ENCODE measurements at places on chromosomes 3 and 15.
A peak's percentile ranks its signal among the peaks of the same experiment; 100 is the strongest.

DNA sequence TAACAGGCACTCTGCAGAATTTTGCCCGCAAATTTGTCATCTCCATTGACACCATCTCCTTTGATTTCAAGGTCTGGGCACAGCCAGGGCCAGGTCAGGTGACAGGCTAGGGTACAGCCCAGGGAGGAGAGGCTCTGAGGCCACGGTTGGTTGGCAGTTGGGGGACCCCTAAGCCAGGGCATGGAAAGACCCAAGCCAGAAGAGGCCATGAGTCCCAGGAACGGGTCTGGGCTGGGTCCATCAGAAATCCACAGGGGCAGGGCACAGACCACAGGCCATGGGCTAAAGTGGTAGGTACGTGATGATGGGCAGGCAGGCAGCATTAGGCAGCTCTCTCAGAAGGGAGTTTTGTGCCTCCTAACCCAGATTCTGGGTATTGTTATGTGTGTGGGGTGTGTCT, 45.8 kb downstream of the SEMA3G start:
- DNase-seq = no peak

- no peak for DNase-seq
Observed at GRCh38 chr15:100779331-100780207, 100.1 kb upstream of the ALDH1A3 start.

DNA sequence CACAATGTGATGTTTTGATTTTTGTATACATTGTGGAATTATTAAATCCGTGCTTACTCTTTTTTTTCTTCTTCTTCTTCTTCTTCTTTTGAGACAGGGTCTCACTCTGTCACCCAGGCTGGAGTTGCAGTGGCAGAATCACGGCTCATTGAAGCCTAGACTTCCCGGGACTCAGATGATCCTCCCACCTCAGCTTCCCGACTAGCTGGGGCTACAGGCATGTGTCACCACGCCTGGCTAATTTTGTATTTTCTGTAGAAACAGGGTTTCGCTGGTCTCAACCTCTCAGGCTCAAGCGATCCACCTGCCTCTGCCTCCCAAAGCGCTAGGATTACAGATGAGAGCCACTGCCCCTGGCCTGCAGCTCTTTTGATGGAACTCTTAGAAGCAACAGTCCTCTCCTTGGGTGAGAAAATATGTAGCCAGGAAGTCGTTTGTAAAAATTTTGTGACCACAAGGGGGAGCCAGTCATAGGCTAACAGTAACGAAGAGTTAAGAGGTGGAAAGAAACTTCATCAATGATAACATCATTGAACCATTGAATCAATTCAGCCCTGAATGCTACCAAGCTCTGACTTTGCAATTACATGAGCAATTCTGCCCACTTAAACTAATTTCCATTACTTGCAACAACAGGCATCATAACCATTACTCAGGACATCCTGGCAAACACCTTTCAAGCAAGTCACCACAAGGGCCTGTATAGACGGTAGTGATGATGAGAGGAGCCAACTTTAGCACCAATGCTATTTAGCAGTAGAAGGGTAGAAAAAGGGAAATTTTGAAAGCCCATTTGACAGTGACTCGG, 16.7 kb upstream of the CMTM7 start:
- DNase-seq = peak; percentile 83

- no peak for DNase-seq
Observed at GRCh38 chr3:127542441-127542952, 48.0 kb downstream of the TPRA1 start.

GRCh38 chr3:115165266-115165665, 18.2 kb upstream of the ZBTB20 start:
- DNase-seq = no peak

DNA sequence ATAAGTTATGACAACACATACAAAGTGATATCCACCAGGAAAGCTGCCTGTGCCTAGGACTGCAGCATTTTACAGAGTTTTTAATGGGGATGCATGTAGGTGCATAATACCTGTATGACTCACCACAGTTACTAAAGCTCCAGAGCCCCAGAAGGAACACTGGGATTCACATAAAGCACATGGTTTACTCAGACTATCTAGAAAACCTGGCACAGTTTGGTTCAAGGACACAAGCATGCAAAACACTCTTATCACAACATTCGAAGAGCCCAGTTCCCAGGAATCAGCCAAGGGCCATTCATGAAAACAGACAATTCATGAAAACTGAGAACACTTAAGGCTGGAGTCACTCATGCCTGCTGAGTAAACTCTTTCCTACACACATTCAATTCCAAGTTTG, 261.0 kb downstream of the PYDC2 start:
- no peak for DNase-seq

DNA sequence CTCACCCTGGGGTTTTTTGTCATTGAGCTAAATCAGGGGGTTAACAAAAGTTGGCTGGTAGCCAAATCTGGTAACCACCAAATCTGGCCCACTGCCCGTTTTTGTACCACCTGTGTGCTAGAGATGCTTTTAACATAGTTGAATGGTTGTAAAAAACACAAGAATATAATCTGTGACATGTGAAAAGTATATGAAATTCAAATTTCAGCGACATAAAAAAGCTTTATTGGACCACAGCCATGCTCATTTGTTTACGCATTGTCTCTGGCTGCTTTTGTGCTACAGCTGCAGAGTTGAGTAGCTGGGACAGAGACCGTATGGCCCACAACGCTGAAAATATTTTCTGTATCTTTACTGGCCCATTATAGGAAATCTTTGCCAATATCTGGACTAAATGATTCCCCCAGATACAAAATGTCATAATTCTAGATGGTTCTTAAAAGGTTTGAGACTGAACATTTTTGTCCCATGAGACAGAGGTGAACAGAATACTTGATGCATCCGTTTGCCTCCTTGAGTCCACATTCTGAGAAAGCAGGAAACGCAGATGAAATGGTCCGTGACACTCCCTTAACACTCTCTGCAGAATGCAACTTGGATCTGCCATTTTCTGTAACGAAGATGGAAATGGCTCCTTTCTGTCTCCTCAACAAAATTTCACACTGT, 120.9 kb upstream of the PDZRN3 start:
- no peak for DNase-seq

GRCh38 chr3:190585805-190586630, 72.1 kb downstream of the IL1RAP start:
- peak; percentile 55 for DNase-seq

GRCh38 chr3:125406070-125406469, 30.9 kb upstream of the ZNF148 start:
- no peak for DNase-seq

GRCh38 chr3:31262201-31262600, 270.5 kb upstream of the STT3B start:
- DNase-seq = no peak

DNA sequence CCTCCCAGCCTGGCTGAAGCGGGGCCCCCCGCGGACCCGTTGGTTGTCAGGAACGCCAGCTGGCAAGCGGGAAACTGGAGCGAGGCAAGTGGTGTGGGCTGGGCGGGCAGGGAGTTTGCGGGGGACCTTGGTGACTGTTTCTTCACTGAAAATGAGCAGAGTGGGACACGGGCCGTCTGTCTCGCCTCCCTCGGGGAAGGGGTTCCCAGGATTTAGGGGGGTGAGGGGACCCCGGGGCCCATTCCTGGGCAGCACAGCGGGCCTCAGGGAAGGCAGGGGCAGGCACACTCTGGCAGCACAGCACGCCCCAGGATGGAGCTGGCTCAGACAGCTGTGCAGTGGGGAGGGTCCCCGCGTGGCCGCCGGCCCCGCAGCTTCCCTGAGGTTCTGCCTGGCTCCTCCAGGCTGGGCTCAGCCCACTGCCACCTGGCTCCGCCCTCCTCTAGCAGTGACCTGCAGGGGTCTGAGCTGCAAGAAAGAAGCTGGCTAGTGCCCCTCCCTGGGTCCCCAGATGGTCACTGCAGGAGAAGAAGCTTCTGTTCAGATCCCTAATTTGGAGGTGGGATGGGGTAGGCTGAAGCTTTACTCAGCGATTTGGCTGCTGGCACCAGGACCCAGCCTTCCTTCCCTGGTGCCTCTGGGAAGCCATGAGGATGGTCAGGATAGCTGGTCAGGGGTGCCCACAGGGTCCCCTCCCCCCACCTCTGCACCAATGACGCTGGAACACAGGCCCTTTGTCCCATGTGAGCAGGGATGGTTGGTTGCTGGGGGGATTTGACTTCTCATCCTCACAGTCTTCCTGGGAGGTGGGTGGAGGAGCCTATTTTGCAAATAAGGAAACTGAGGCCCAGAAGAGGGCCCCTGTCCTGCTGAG, 90.4 kb downstream of the TBC1D2B start:
- no peak for DNase-seq

DNA sequence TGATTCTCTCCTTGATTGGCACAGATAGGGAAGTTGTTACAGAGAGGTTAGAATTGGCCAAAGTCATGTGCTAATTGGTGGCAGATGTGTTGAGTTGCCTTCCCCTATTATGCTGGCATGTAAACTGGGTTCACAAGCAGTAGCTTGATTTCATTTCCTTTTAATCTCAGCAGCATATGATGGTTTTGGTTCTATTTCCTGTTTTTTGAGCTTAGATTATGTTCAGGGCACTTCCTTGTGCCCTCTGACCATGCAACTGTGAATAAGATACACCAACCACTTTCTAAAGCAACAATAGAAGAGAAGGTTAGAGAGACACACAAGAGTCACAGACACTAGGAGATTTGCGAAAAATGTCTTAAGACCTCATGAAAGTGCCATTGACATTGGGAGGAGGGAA, 16.5 kb downstream of the HPS3 start:
- no peak for DNase-seq

GRCh38 chr15:49927189-49927861, 191.7 kb downstream of the ATP8B4 start:
- no peak for DNase-seq

DNA sequence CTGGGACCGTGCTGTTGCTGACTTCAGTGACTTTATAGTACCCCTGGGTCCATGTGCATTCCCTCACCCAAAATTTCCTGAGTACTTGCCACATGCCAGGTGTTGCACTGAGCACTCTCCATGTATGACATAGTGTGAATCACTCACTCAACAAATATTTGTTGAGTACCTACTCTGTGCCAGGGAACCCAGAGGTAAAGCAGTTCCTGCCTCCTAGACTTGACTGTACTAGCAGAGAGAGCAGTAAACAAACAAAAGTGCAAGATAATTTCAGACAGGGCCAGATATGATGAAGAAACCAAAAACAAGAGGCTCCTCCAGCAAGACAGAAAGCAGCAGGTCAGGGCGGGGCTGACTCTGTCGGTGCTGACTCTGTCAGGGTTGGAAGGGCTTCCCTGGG, 12.2 kb downstream of the TGM4 start:
- DNase-seq = no peak

DNA sequence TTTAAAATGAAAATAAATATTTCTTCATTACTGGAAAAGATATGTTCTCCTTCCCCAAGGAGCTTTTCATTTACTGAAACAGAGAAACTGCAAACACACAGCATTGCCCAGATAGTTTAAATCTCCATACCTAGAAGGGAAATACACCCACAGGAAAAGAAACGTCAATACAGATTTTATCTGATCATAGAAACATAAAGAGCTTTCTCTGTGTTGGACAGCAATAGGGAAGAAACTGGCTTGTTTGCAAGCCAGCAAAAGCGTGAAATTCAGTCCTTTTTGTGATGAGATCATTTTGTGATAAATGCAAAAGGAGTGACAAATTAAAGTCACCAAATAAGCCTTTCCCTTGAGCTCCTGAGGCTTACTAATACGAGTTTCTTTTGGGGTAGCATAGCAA, 398.0 kb downstream of the TIGIT start:
- no peak for DNase-seq

DNA sequence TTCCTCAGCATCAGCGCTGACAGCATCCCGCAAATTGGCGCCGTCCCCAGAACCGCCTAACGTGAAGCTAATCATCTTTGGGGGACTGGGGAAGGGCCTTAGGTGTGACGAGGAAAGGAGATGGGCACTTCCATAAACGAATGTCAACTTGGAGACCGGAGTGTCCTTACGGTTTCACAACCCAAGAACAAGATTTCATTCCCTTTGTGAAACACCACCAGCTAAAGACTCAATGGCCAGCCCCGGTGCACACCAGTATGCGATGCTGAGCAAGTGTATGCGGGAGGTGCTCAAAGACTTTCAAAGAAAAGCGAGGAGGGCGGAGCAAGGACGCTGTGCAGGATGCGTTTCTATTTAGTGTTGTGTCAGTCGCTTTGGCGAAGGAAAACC, 759 bp upstream of the TTBK2 start:
- peak; percentile 75 for DNase-seq

GRCh38 chr15:70316059-70316600, 218.4 kb upstream of the TLE3 start:
- no peak for DNase-seq

- no peak for DNase-seq
Observed at GRCh38 chr15:90813796-90814190, 54.6 kb upstream of the FURIN start.

DNA sequence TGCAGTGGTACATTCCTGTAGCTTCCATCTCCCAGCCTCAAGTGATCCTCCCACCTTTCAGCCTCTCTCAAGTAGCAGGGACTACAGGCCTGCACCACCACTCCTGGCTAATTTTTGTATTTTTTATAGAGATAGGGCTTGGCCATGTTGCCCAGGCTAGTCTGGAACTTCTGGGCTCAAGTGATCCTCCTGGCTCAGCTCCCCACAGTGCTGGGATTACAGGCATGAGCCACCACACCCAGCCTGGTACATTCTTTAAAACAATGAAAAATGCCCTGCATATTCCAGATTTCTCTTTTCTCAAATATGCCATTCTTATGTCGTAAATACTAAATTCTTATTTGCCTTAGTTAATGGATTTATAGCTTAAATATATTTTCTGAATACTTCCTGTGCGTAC, 581.4 kb downstream of the MECOM start:
- no peak for DNase-seq

DNA sequence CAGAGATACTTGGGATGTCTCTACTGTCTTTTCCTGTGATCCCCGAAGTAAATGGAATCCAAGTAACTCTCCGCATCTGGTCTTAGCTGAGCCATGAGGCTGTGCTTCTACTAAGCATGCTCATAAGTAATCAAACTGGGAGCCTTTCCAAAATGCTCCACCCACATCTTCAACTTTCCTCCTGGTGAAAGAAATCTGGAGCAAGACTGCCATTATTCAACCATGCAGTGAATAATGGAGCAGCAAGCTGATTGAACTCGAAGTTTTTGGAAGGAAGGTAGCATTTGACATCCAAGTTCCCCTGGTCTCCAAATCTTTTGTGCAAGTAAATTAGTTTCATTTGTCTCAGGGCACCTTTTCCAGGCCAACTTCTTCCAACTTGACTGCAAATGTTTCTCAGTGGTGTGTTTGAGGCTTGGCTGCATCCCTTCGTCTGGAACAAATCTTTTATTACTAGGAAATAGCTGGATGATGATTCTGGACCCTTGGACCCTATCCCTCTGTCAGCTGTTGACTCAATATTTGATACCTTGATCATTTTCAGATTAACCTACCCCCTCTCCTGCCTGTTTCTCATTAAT, 19.4 kb downstream of the GXYLT2 start:
- no peak for DNase-seq

DNA sequence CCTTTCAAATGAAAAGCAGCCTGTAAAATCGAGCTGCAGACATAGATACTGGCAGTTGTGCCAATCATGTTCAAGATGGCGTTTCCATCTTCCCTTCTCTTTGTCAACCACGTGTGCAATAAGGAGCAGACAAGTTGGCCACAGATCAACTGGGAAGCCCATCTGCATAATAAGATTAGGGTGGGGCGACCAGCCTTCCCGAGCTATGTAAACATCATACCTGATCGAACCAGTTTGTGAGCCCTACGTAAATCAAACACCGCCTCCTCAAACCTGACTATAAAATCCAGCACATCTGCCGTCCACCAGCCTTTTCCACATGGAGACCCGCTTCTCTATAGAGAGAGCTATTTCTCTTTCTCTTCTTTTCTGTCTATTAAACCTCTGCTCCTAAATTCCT, 37.2 kb downstream of the TRIM42 start:
- DNase-seq = no peak
